Occipital lobe (tissue), 3 donors: ENCODE measurements at places on chromosomes 3 and 15.

- no peak for DNase-seq
Measured at GRCh38 chr3:147760085-147760484, 350.9 kb downstream of the ZIC1 start.

DNA sequence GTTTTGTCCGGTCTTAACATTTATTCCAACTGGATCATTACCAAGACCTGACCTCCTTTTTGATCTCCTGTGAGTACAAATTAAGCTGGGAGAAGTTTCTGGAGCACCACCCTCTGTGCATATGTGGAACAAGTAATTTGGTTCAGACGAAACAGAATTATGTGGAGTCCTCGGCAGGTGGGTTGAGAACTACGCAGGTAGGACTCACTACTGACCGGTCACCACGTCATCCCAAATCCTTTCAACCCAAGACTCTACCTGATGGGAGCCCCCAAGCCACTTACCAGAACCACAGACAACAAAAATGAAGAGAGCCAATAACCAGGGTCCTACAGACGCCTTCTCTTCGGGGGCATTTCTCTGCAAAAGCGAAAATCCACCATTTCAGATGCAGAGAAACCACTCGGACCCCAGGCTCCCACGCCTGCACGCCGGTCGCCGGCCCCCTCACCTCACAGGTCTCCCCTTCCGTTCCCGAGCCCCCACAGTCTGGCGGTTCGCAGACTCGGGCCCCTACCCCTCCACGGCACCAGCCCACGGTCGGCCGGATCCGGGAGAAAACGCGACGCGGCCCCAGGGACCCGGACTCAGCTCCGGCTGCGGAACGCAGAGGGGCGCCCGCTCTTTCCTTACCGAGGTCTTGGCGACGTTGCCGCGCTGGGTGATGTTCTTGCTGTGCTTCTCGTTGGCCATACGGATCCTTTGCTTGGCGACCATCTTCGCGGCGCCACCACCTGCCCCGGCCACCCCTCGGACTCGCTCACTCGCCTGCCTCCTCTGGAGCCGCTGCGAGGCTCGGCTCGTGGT, 674 bp downstream of the SERP1 start:
- DNase-seq = peak; percentile 49

DNA sequence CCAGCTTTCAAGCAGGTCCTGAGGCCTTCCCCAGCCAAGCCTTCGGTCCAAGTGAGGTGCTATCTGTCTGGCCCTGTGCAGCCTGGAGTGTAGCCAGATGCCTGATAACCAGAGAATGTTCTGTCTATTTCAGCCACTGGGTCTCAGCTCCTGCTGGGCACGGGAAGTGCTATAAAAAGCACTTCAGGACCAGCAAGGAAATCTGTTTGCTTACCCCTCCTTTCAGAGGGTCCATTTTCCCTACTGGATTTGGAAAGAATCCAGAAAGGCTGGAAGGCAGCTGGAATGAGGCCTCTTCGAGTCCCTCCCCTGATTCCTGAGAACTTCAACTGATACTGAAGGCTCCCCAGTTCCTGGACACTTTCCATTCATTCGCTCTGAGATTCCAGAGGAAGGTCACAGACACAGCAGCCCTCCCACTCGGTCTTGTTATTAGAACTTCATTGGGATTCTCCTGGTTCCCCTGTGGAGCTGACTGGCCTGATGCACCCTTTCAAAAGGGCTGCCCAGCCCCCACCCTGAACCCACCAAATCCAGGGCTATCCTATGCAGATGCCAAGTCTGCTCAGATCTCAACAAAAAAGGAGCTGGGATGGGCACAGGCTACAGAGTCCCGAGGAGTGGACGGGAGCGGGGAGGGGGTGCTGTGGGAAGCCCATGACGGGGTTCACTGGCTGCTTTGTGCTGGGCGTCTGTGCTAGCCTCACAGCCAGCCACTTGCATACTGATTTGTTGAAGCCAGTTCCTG, 70.4 kb downstream of the UMPS start:
- DNase-seq = no peak

DNA sequence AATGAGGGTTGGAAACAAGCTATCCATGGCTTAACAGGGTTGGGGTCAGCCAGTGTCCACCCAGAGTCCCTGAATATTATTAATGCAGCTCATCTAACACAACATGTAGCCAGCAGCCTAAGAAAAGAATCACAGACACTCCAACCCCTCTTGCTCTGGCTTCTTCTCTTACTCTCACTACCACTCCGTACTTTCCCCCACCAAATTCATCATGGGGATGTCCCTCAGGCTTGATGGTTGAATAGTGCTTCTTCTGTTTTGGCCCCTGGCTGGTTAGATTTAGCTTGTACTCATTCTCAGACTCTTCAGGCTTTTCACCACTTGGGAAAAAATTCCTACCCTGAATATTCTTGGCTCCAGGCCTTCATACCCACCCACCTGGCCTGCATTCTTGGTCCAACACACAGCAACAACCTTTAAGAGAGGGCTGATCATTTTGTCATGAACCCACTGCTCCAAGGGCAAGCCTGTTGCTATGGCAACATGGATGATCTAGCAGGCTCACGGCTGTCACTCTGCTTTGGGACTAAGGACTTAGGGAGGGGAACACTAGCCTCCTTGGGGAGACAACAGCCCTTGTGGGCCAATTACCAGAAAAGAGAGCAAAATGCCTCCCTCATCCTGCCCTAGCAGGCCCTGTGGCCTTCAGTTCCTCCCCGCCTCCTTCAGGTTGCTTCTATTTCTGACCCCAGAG, 9.4 kb upstream of the MED12L start:
- no peak for DNase-seq

DNA sequence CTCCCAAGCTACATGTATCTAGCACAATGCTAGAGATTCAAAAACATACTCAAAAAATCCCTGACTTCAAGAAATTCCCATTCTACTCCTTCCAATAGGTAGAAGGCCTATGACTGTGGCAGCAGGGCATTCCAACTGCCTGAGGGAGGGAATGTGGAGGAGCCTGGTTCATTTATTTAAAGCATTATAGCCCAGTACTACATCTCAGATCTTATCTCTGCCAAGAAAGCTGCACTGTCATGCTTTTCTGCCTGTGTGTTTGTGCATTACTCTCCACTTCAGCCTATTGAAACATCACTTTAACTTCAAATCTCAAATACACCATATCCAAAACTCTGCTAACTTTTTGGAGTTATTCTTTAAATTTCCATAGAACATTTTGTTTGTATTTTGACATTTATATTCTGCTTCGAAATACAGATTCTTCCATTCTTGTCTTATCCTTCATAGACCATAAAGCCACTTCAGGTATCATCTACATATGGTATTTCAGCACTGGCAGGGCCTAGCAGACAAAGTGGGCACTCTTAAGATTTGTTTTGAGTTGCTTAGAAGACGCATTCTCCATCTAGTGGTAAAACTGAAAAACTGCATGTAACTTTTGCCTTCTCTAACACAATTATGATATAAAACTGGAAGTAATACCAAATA, 59.1 kb upstream of the NEDD4 start:
- no peak for DNase-seq

DNA sequence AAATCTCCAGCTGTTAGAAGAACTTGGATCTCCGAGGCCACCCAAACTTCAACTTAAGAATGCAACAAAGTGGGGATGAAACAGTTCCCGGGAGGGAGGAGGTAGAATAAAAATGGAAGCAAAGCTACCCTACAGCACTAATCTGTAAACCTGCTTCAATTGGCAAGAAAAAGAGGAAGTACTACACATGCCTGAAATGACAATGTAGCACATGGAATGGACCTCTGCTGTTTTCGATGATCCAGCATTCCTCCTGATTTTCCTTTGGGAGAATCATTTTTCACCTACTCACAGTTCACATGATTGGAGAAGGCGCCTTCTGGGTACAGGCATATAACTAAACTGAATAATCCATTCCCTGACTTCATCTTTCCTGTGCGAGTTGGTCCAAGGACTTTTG, 1081.5 kb downstream of the FHIT start:
- DNase-seq = no peak

DNA sequence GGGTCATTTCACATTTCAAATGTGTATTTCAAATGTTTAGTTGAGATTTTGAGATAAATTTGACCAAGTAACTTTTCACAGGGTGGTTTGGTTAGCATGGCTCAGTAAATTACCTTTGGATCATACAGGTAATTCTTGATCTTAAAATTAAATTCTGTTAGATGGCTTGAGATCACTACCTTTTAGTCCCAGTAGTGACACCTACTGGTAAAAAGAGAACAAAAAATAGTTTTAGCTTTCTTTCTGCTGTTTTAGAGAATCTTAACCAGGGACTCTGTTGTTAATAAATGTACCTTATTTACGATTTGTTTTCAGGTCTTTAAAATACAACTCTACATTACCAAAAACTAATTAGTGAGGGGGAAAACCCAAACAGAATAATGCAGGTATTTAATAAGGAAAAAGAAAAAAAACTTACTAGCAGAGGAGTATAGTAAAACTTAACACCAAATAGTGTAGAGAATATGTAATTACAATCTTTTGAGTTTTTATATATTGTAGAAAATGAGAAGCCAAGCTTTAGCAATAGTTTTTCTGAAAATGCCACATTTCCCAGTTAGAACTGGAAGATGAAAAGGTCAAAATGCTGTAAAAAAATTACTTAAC, 620.3 kb upstream of the AGTR1 start:
- no peak for DNase-seq

- DNase-seq = peak; percentile 37
Measured at GRCh38 chr3:46566040-46566641, at the start of gene LRRC2. LRRC2 (minus strand) TSS chr3:46566302; CDS start chr3:46551591, 14,711 bp downstream.

GRCh38 chr3:184239221-184239620, 9.5 kb downstream of the ALG3 start:
- no peak for DNase-seq

- DNase-seq = no peak
Measured at GRCh38 chr15:68436680-68437079, 4.7 kb upstream of the ITGA11 start.

GRCh38 chr15:42011074-42011473, 9.8 kb downstream of the PLA2G4E start:
- no peak for DNase-seq

GRCh38 chr3:125061170-125061569, 5.4 kb upstream of the HEG1 start:
- DNase-seq = no peak

DNA sequence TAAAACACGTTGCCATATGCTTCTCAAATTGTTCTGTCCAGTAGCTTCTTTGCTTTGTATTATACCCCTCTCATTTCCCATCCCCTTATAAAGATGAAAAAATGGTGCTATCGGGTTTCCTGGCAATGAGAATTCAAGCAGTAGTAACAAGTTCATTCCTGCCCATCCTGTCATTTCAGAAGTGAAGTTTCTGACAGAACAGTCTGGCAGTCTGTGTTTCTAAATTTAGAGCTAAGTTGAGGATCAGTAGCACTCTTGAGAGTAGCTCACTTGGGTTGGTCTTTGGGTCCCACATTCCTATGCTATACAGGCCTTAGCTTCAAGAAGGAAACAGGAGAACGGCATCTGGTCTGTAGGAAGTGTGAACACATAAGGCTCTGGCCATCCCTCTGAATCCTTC, 134.6 kb downstream of the GHSR start:
- peak; percentile 19 for DNase-seq

- no peak for DNase-seq
Measured at GRCh38 chr3:125017406-125017805, 38.4 kb downstream of the HEG1 start.
